ENCODE measurements at places on chromosomes 6 and 20. TPM values are rescaled to one million over a fixed set of nuclear protein-coding genes. Genes with fewer than 3 reads are reported as not detected.
A peak's percentile ranks its signal among the peaks of the same experiment; 100 is the strongest.

The EMILIN3 gene
- 7.2 TPM for polyA plus RNA-seq

The TXLNB gene
- polyA plus RNA-seq: 1.8 TPM

The NFATC2 gene
- 1.4 TPM for polyA plus RNA-seq

The KIAA1755 gene
- 2.9 TPM for polyA plus RNA-seq

DNA sequence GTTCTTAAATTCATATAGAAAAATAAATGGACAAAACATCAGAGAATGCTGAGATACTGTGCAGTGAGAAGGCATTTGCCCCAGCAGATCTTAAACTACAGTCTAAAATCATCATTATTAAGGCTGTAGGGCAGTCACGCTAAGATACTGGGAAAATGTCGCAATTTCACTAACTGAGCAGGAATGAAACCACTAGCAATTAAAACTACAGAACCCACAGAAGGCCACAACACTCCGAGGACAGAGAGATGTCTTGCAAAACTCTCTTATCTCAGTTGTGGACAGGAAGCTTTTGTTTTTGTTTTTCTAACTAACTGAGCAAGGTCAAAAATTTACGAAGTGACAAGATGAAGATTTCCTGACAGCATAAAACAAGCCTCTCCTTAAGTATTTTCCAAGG is 18.2 kb downstream of the GNAS-AS1 start:
- DNase-seq: no peak

DNA sequence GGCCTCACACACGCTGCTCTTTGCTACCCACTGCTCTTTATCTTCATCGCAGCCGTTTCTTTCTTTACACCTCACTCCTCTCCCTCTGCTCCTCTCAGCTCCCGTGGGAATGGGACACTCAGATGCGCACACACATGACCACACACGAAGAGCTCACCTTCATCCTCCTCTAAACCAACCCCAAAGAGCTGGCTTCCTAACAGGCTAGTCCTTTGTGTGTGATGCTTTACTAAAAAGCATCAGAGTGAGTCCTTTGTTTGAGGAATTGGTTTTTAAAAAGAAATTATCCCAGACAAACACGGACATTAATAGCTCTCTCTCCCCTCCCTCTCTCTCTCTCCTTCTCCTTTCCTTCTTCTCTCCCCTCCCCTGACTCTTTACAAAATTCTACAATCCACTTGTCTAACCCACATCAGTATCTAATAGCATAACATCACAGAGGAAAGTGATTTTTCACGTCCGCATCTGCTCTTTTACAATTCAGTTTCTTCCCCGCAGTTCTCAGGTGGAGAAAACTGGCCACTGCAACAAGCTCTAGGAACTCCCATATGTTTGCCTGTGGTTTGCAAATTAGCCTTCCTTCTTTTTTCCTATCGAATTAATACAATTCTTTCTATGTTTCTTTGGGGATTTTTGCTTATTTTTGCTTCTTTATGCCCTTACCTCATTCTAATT is 306.8 kb upstream of the CNR1 start:
- DNase-seq: no peak

GRCh38 chr6:128139519-128139918 is 238.7 kb upstream of the THEMIS start:
- DNase-seq: no peak

DNA sequence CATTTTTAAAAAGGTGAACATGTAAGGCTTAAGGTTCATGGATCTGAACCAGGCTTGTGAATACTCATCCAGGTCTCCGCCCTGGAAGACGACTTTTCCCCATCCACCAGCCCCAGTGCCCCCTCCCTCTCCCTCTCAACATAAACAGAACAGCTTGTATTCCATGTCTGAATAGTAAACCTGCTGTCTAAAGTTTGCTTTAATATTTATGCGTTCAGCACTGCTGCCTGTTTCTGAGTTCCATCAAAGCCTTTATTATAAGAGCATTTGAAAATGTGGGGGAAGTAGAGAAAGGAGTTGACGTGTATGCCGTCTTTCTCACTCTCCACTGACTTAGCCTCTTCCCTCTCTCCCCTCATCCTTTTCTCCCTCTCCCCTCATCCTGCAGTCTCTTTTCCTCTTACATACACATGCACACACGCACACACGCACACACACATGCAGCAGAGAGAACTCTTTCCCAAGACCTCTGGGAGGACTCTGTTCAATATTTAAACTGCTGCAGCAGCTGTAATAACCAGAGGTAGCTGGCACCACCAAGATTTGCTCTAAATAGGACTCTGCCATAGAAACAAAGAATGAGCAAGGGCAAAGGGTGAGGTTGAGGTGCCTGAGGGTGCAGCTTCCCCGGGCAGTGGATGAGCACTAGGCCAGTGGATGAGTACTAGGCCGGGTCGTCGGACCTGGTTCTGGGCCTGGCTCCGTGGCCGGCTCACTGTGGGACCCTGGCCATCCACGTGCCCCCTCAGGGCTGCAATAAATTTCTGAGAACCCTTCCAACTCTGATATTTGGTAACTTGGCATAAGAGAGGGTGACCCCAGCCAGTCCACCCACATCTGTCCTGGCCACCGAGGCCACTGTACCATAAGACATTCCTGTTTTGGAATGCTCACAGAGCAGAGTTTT is 35.4 kb upstream of the VSTM2L start:
- no peak for DNase-seq

DNA sequence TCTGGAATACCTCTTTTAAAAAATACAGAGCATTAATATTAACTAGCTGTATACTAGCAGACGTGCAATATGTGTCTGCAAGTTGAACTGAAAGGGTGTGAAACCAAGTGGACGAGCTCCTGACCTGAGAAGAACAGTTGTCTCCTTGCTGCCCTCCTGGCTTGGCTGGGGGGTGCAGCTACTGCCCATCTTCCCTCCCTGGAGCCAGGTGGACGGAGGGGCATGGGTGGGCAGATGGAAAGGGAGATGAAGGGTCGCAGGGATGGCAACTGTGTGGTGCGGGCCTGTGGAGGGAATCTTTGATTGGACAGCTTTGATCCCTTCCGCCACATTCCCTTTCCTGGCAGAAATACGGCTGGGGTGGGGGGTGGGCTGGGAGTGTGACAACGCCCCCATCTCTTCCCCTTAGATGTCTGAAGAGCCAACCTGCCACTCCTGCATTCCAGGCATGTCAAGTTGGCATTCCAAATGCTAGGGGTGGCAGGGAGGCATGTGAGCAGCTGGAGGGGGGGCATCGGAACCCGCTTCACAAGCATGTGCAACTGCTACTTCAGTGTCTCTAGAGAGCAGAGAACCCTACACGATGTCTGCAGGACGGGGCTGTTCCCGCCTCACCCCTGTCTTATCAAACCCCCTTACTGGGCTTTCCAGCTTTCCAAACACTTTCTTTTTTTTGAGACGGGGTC is 37.3 kb downstream of the SRSF3 start:
- DNase-seq: no peak

- DNase-seq: peak; percentile 51
These were observed 50.7 kb upstream of the CD83 start for GRCh38 chr6:14066782-14067406.

- DNase-seq: no peak
These were observed 1.8 kb downstream of the FOXO3 start for GRCh38 chr6:108562503-108562993.

DNA sequence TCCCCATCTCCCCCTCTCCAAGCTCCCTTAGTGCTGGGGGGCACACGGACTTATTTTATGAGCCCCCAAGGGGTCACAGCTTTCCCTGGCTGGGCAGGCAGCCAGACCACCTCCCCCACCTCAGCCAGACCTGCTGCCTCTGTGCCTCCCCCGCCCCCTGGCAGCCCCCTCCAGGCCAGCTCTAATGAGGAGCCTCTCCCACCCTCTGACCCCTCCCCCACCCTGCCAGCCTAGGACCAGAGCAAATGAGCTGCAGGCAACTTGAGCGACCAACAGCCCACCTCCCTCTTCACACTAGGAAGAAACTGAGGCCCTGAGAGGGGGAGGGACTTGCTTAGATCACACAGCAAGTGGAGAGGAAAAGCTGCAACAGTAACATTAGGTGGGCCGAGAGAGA is 1.9 kb downstream of the GDF5 start:
- DNase-seq: no peak

GRCh38 chr20:63095718-63096654 is 89.2 kb upstream of the BHLHE23 start:
- no peak for DNase-seq

DNA sequence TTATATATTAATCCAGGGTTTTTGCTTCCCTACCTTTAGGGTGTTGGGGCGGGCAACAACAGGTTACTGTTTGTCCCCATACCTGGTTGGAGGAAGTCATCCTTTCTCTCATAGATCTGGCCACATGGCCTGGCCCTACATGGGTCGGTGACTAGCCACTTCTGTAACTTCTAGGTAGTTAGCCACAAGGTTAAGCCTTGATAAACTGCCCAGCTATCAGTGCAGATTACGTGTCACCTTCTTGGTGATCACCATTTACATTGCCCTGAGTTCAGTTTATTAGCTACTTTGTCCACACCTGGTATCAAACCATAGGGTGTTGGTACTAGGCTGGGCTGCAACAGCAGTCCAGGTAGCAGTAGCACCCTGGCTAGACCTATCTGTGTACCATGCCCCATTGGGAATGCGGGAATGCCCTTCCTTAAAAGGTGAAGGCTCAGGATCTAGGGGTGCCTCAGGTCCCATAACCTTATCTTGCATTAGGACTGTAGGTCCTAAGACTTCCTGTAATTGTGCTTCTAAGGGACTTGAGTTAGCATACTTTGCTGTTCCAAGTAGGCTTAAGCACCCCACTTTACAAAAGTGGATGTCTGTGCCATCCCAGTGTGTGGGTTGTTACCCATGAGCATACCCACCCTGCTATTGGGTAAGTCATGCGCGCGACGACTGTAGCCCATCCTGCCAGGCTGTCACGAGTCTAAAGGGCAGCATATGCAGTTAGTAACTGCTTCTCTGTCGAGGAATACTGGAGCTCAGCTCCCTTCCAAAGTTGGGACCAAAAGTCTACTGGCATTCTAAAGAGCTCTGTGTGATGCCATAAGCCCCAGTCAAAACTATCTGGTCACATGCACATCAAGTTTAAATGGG is 5.2 kb downstream of the ZKSCAN3 start:
- DNase-seq: no peak

DNA sequence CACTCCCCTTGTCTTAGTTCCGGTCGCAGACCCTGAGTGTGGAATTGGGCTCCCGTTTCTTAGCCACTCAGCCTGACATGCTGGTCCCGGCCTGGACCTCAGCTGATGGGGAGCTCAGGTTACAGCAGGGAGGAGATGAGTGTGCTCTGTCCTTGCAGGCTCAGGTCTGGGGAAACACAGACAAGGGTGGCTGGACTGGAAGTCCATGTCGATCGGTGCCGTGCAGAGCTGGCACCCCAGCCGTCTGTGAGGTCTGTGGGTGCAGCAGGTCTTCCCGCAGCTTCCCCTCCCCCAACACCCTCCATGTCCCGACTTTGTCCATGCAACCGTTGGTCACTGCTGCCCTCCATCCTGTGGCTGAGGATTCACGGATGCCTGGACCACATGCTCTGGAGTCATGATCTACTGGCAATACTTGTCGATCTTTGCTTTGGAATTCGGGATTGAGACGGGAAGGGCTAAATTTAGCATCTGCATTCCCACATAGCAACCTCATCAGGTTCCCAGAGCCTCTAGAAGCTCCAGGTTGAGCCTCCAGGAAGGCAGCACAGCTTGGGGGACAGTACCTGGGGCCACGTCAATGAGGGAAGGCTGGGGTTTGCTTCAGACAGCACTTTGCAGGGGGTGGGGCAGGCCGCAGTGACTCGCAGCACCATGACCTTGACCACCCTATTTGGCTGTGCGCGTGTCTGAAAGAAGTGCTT is 118.8 kb downstream of the PSMB1 start:
- no peak for DNase-seq

- no peak for DNase-seq
These were observed 1027.6 kb downstream of the EYS start for GRCh38 chr6:64679416-64679815.

DNA sequence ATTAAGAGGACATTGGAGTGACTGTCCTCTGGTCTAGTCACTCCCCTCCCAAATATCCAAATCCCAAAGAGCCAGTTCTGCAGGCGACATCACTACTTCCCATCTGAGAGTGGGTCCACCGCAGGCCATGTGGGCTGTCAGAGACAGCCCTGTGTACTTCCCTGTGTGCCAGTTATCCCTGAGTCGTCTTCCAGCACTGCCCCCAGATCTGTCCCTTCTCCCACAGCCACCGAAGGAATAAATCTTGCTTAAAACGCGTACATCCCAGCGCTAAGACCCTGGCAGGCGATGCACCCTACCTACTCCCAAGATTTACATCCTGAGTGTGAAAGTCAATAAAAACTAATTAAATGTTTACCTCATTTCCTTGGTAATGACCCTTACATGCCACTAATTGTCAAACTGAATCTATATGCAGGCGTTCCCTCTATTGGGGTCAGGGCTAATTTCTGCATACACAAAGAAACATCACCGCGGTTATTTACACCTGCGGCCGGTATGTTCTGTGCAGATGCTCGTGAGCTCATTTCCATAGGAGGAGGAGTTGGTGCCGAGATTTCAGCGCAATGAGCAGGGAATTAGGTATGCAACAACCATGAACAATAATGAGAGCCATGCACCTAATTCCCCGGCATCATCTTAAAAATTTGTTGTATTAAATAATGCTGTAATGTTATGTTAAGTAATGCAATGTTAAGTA is 31.3 kb upstream of the CDH4 start:
- DNase-seq: no peak

- no peak for DNase-seq
These were observed 32.2 kb downstream of the MRAP2 start for GRCh38 chr6:84065693-84066290.

DNA sequence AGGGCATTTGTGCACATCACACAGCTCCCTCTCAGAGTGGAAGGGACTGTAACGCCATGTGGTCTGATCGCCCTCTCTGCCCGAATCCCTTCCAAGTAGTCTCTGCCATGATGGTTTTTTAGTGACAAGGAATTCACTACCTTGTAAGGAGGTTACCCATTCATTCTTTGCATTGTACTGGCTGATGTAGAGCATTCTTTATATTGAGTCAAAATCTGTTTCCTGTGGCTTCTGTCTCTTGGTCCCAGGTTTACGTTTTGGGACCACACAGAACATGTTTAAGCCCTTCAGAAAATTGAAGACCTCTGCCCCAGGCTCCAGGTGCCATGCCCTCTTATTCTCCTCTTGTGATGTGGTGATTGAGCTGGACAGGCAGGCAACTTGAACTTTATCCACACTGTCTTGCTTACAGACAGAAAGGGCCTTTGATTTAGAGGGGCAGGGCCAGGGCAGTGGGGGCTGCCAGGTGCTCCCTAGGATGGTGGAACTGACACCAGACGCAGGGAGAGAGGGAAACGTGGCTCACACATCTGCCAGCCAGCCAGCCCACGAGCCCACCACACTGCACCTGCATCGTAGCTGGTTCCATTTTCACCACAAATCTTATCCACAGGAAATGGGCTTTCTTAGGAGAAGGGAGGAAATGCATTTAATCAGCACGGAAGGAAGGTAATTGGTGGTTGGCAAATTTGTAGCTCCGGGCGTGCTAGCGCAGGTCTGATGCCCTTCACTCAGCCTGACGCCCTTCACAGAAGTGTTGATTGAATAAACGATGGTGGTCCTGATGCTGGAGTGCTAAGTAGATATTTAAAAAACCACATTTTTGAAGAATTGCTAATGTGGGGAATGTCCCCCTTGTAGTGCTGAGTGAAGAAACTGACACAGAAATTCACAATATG is 78.2 kb downstream of the TCP11 start:
- DNase-seq: no peak
